ENCODE measurements at places on chromosomes 11 and 22. TPM values are rescaled to one million over a fixed set of nuclear protein-coding genes. Genes with fewer than 3 reads are reported as not detected.
A peak's percentile ranks its signal among the peaks of the same experiment; 100 is the strongest.

DNA sequence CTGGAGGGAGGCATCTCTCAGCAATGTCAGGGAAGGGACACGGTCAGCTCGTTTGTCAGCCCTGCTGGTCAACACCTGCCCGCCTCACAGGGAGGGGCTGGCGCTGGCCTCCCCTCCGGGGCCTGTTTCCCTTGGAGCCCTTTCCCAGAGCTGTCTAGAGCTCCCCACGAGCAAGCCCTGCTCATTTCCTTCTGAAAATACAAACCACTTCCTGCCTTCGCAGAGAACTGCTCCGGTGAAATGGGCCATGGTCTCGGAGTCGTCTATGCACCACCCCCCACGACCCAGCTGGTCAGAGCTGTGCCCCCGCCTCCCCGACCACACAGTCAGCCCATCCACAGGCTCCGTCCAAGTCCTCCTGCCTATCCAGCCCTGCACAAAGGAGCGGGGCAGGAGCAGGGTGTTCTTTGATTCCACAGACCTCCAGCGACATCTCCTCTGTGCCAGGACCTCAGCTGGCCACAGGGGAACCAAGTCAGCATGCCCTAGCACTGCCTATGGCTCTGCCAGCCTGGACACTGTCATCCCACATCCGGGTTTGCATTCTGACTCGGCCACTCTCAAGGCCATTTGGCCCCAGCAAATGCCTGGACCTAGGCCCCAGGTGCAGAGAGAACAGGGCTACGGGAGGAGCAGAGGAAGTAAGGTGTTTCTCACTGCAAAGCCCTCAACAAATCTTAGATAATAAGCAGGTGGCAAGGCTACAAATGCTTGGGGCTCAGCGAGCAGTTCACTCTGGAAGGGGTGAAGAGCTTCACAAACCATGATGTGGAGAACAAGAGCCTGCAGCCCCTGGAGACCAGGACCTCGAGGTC, 82.1 kb upstream of the WNT11 start:
- peak; percentile 26 for DNase-seq

GRCh38 chr11:60447846-60448245, 7.8 kb upstream of the MS4A1 start:
- DNase-seq, result no peak

- DNase-seq, result no peak
These were observed 155.5 kb upstream of the DDI1 start for GRCh38 chr11:103880968-103881367.

The HSD17B12 gene
- total RNA-seq, result 23.3 TPM

Data from naive thymus-derived CD8-positive, alpha-beta T cell (primary cell).